Heart left ventricle (tissue), 16 donors: ENCODE measurements at places on chromosomes 16 and 17. TPM values are rescaled to one million over a fixed set of nuclear protein-coding genes. Genes with fewer than 3 reads are reported as not detected.

Gene NSRP1
- polyA plus RNA-seq, result 30.0 TPM

- no peak overlapping the region for H3K27ac ChIP-seq
- no peaks in the 10 kb centered on the region for H3K36me3 ChIP-seq
- no peaks in the 10 kb centered on the region for H3K27me3 ChIP-seq
- H3K4me3 ChIP-seq, result no peak overlapping the region
- peak; percentile 49 for DNase-seq
These were observed 18.3 kb upstream of the WFIKKN2 start for GRCh38 chr17:50816771-50817751.

GRCh38 chr16:69861292-69862030 lies 89.7 kb upstream of the CLEC18A start:
- no peaks in the 10 kb centered on the region for H3K4me1 ChIP-seq
- no peaks in the 10 kb centered on the region for H3K27me3 ChIP-seq
- peaks cover 18% of the 10 kb centered on the region for H3K36me3 ChIP-seq
- H3K27ac ChIP-seq, result peak overlapping the region; percentile 90
- no peak for DNase-seq

GRCh38 chr16:9033125-9033830 lies 58.2 kb upstream of the HAPSTR1 start:
- H3K4me3 ChIP-seq, result no peak overlapping the region
- H3K27me3 ChIP-seq, result no peaks in the 10 kb centered on the region
- no peak overlapping the region for H3K27ac ChIP-seq
- no peak for DNase-seq

DNA sequence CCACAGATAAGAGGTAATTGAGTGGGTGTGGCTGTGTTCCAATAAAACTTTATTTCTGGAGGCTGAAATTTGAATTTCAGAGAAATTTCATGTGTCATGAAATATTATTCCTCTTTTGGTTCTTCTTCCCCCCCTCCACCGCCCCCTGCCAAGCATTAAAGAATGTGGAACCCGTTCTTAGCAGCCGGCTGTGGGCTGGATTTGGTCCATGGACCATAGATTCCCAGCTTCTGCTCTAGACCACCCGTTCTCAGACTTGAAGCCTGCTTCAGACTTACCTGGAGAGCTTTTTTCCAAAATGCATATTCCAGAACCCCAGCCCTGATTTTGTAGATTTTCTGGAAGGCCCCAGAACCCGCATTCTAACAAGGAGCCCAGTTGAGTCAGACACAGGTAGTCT lies 15.1 kb upstream of the LASP1NB start:
- H3K4me1 ChIP-seq, result peaks cover 78% of the 10 kb centered on the region
- no peak overlapping the region for H3K27ac ChIP-seq
- H3K27me3 ChIP-seq, result no peaks in the 10 kb centered on the region
- H3K4me3 ChIP-seq, result no peak overlapping the region
- no peak for DNase-seq

DNA sequence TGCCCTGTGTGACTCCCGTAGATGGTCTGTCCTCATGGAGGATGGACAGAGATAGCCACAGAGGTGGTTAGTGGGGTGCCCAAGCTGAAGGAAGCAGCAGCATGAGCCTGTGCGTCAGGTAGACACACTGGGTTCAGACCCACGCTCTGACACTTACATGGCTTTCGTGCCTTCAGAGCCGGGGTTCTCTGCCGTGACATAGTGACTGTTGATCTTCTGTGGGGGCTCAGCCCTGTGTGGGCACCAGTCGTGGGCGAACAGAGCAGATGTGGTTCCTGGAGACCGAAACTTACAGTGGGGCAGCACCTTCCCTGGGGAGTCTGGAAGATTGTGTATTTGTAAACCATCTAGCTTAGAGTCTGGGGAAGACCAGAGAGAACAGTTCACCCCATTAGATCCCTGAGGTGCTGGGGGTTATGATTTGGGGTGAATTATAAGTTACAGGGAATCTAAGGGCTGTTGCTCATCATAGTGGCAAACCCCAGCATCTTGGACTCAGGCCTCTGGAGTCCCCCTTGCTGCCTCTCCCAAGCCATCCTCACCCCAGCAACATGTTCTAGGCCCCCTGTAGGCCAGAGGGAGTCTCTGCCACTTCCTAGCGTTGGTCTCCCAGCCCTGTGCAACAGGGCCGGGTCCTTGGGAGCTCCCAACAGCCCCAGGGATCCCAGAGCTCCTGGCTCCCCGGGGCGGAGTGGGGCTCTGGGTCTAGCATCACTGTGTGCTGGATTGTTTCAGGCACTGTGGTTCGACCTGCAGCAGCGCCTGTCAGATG lies 28.6 kb downstream of the NECAB2 start:
- H3K36me3 ChIP-seq, result no peaks in the 10 kb centered on the region
- peaks cover 19% of the 10 kb centered on the region for H3K27me3 ChIP-seq
- H3K27ac ChIP-seq, result no peak overlapping the region
- H3K4me1 ChIP-seq, result peaks cover 21% of the 10 kb centered on the region
- no peak overlapping the region for H3K4me3 ChIP-seq
- no peak for DNase-seq

GRCh38 chr16:27868180-27868579 lies 195.3 kb downstream of the GSG1L start:
- no peaks in the 10 kb centered on the region for H3K4me1 ChIP-seq
- no peak overlapping the region for H3K4me3 ChIP-seq
- DNase-seq, result no peak
- no peak overlapping the region for H3K27ac ChIP-seq
- H3K36me3 ChIP-seq, result no peaks in the 10 kb centered on the region

Gene DPEP3
- not detected for polyA plus RNA-seq

DNA sequence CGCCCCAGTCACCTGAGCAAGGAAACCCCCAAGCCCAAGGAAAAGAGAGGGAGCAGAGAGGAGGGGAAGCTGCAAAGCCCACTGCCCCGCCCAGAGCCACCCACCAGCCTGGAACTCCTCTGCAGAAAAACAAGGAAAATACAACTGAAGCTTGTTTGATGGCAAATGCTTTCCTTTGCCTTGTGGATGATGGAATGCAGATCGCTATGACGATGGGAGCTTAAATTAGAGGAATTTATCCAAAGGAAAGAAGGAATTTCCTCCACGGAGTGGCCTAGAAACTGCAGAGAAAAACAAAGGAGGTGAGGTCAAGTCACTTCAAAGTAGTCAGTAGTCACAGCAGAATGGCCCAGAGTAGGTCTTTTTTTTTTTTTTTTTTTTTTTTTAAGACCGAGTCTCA lies 31.5 kb upstream of the ASGR2 start:
- H3K27ac ChIP-seq, result no peak overlapping the region
- no peak for DNase-seq
- no peak overlapping the region for H3K4me3 ChIP-seq
- H3K4me1 ChIP-seq, result no peaks in the 10 kb centered on the region
- H3K36me3 ChIP-seq, result no peaks in the 10 kb centered on the region

GRCh38 chr16:3589441-3589921 lies 12.3 kb upstream of the NLRC3 start:
- peaks cover 11% of the 10 kb centered on the region for H3K36me3 ChIP-seq
- H3K27me3 ChIP-seq, result no peaks in the 10 kb centered on the region
- no peak for DNase-seq
- H3K27ac ChIP-seq, result no peak overlapping the region
- H3K4me1 ChIP-seq, result peaks cover 8% of the 10 kb centered on the region

- no peaks in the 10 kb centered on the region for H3K27me3 ChIP-seq
- H3K36me3 ChIP-seq, result no peaks in the 10 kb centered on the region
- H3K4me1 ChIP-seq, result peaks cover 3% of the 10 kb centered on the region
- H3K4me3 ChIP-seq, result no peak overlapping the region
These were observed 19.6 kb downstream of the DNAH17 start for GRCh38 chr17:78557598-78558039.

GRCh38 chr17:7559320-7560171 lies 996 bp downstream of the TNFSF13 start:
- DNase-seq, result no peak
- H3K27me3 ChIP-seq, result no peaks in the 10 kb centered on the region
- H3K27ac ChIP-seq, result peak overlapping the region; percentile 91

Gene ODF4
- not detected for polyA plus RNA-seq

DNA sequence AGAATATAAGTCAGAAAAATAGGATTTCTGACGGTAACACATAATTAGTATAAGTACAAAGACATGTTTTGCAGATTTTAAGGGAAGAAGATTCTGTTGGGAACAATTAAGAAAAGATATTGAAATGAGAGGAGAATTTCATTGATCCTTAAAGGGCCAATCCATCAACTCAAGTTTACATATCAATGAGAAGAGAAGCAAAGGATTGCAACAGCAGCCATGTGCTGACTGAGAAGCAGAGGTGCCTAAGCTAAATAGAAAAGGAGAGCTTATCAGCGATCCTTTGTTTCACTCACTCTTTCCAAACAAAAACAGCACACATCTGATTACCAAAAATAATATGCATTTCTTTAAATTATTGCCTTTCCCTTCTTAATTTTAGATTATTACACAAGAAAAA lies 94.6 kb downstream of the ITFG1 start:
- no peaks in the 10 kb centered on the region for H3K27me3 ChIP-seq
- no peak overlapping the region for H3K27ac ChIP-seq
- no peak overlapping the region for H3K4me3 ChIP-seq
- peaks cover 17% of the 10 kb centered on the region for H3K36me3 ChIP-seq
- H3K4me1 ChIP-seq, result no peaks in the 10 kb centered on the region

Gene CPHXL2
- not detected for polyA plus RNA-seq

DNA sequence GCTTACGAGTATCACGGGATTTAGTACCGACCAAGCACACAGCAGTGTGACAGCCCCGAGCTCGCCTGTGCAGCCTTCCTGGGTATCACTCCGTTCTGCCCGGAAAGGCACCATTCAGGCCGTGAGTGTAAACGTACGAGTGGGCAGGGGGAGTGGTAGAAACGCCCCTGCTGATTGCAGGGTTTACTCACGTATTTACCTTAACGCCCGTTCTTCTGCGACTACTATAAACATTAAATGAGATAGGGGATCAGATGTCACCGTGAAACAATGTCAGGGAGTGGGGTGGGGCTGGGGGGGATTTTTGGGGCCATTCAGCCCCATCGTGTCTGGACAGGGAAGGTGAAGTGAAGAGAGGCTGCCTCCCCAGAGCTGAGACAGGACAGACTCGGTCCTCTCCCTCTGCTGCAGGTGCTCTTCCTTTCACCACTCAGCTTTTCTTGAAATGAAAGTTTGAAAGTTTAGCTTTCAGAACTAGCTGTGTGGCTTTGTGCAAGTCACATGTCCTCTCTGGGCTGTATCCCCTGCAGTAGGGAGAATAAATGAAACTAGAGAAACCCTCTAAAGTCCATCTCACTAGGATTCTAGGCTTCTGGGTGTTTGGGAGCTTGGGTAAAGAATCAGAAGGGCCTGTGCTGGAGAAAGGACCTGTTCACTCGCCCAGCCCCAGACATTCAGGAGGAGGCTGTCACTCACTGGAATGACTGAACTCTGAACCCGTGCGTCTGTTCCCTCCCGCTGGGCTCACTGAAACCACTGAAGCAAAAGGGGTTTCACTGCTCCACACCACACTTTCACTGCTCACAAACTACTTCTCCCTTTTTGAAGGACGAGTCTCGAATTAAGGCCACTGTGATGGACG lies 66.7 kb downstream of the RPA1 start:
- peaks cover 17% of the 10 kb centered on the region for H3K36me3 ChIP-seq
- no peak overlapping the region for H3K4me3 ChIP-seq
- DNase-seq, result no peak
- no peak overlapping the region for H3K27ac ChIP-seq
- H3K4me1 ChIP-seq, result no peaks in the 10 kb centered on the region

DNA sequence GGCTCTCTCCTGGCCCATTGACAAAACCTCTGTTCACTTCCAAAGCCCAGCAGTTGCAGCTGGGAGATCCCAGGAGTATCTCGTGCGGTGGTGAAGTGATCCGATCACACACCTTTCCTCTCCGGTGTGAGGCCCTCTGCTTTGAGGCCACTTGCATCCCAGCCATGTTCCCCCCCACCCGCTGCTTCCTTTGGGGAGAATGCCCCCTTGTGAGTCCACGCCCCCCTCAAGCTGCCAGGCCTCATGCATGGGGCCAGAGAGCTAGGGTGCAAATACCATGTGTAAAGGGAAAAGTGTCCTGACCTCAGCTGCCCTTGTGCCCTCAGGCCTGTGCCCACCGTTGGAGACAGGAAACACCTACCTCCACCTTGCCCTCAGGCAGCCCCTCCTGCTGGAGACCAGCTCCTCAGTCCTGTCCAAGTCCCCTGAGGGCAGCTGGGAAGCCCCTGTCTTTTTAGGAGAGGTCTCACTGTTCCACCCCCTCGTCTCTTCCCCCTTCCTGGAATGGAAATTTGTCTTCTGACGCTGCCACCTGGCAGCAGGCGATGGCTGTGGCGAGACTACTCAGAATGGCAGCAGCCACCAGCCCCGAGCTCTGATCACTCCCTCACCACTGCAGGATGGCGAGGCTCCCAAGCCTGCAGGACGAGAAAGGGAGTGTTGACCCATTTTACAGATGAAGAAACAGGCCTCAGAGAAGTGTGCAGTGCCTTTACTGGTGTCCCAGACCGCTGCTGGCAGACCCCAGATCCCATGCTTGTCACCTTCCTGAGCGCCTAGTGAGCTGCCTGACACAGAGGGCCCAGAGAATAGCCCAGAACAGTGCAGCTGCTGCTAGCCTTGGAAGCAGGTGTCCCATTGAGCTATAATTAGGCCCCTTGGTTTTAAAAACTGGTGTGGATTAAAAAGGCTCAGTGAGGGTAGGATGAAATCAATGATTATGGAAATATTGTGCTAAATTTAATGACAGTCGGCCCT lies 120.6 kb upstream of the CACNG5 start:
- H3K36me3 ChIP-seq, result no peaks in the 10 kb centered on the region
- no peak for DNase-seq
- H3K27ac ChIP-seq, result no peak overlapping the region
- H3K27me3 ChIP-seq, result no peaks in the 10 kb centered on the region
- no peak overlapping the region for H3K4me3 ChIP-seq

Gene ZACN
- 0.51 TPM for polyA plus RNA-seq

DNA sequence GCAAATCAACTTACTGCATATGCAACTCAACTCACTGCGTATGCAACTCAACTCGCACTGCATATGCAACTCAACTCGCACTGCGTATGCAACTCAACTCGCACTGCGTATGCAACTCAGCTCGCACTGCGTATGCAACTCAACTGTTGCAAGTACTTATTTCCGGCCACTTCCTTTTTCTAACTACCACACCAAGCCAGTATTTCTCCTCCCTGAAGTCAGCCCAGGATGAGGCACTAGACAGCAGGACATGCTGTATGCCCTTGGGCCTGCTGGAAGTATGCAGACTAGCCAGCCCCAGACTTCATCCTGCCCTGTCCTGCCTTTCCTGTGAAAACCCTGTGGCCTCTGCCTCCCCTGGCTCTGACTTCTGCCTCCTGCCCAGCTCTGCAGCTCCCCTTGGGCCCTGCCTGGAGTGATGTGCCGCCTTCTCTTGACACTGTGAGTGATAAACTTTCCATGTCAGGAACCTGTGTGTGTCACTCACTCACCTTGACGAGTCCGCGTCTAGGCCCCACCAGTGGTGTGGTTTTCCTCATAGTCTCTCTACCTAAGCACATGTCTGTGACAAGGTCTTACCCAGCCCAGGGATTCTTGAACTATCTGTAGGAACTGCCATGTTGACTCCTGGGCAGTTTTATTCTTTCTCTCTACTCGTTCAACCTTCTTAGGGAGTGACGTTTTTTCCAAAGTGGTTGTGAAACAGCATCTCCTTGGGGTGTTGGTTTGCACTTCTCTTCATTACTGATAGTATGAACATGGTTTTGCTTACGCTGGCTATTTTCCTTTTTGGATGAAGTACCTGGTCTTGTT lies 16.4 kb downstream of the ZNF778 start:
- H3K27me3 ChIP-seq, result no peaks in the 10 kb centered on the region
- no peak for DNase-seq
- H3K4me3 ChIP-seq, result no peak overlapping the region
- H3K36me3 ChIP-seq, result no peaks in the 10 kb centered on the region
